Tibial nerve (tissue), 4 donors: ENCODE measurements at places on chromosomes 4 and X. TPM values are rescaled to one million over a fixed set of nuclear protein-coding genes. Genes with fewer than 3 reads are reported as not detected.

The CXXC4 gene
- 3.6 TPM for total RNA-seq

The PCDH11X gene
- 1.5 TPM for total RNA-seq

- no peak for DNase-seq
Measured at GRCh38 chrX:124263743-124264142, 68.7 kb upstream of the TEX13D start.

- DNase-seq, result no peak
Measured at GRCh38 chr4:2472187-2472586, 3.3 kb downstream of the RNF4 start.

- no peak for DNase-seq
Measured at GRCh38 chr4:88382621-88383020, 4.0 kb downstream of the HERC6 start.

GRCh38 chr4:153683763-153684181, 308 bp upstream of the TLR2 start:
- no peak for DNase-seq

GRCh38 chr4:23040539-23040938, 347.8 kb downstream of the GBA3 start:
- no peak for DNase-seq

GRCh38 chr4:1695913-1696312, 11.8 kb upstream of the FAM53A start:
- DNase-seq, result no peak

DNA sequence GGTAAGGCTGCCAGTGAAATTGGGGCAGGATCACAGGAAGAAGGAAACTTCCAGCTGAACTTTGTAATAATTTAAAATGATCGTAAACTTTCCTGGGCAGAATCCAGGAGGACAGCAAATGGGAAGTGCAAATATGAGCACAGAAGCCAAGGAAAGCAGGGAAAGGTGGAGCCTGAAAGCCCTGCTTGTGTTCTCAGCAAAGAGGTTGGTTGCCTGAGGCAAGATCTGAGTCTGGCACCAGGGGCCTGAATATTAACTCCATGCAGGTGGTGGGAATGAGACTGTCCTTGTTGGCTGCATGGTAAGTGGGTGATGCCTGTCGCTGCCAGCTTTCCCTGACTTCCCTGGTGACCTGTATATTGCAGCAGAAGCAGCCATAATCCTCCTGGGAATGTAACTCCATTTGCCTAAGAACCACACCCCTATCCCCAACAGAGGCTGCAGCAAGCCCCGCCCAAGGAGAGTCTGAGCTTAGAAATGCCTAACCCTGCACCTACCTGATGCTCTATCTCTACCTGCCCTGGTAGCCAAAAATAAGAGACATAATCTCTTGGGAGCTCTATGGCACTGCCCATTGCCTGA, 132.0 kb upstream of the HDX start:
- no peak for DNase-seq

DNA sequence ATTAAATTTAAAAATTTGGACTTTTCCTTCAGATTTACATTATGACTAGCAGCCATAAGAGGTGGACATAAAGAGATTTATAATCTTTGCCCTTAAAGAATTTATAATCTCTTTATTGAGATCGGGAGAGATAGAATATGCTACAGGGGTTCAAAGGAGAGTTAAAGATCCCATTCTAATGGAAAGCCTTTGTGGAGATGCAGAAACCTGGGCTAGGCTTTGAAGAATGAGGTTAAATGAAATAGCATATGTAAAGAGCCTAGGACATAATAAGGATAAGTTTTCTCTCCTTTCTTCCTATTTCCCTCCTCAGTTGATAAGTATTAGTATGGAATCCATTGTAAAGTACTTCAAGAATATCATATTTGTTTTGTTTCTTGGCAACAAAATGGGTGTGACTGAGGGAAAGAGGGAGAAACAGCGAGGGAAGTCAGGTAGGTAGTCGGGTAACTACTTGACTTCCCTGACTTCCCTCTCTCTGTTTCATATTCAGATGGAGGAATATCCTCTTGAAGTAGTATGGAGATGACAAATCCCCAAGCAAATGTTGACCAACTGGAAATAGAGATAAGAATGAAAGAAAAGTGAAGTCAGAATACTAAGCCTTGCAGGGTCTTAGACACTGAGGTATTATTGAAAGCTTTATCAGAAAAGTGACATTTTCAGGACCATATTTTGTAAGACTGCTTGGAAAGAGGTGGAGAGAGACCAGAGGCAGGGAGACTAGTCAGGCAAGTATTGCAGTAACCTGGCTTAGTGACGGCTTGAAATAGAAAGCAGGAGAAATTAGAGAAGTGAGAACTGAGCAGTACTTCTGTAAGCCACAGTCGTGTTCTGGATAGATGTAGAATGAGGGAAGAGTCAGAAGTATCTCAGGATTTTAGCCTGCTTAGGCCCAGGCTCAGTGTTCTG, 82.9 kb downstream of the PDLIM5 start:
- DNase-seq, result no peak

GRCh38 chrX:35115205-35115604, 172.6 kb downstream of the FAM47B start:
- DNase-seq, result no peak

DNA sequence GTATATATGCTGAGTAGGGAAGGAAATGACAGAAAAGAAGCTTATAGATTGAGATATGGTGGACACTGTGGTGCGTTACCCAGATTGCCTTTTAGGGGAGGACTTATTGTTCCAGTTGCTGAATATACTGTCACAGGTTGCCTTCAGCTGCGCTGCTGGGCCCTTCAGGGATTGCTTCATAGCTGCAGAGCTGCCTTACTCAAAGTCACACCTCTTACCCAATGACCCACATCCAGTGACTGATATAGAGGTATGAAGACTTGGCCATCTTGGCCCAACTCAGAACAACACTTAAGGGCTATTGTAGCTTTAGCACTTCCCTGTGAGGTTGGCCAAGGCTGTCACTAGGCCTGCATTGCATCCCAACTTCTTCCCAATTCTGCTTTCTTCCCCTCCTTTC, 63.4 kb upstream of the TMEM164 start:
- no peak for DNase-seq

DNA sequence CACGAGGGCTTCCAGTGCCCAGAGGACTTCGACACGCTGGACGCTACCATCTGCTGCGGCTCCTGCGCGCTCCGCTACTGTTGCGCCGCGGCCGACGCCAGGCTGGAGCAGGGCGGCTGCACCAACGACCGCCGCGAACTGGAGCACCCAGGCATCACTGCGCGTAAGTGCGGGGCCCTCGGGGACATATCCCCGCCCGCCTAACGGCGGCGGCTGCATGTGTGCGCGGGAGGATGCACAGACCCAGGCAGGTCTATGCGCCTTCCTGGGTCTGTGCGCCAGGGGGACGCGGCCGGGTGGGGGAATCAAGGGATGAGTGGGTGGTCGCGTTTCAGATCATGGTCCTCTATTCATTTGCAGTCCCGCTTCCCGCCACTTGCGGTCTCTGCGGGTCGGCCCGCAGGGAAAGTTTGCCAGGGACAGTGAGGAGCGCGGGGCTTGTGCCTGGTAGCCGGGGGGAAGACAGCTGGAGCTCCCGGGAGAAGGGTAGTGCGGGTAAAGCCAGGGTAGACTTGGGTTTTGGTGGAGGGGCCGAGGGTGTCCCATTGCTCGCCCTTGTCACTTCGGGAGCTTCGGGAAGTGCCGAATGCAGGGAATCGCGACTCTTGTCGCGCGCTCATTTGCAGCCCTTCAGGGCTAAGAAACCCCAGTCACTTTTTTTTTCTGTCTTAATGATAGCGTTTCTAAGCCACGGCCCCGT, 1.0 kb downstream of the SHISA3 start:
- DNase-seq, result no peak

DNA sequence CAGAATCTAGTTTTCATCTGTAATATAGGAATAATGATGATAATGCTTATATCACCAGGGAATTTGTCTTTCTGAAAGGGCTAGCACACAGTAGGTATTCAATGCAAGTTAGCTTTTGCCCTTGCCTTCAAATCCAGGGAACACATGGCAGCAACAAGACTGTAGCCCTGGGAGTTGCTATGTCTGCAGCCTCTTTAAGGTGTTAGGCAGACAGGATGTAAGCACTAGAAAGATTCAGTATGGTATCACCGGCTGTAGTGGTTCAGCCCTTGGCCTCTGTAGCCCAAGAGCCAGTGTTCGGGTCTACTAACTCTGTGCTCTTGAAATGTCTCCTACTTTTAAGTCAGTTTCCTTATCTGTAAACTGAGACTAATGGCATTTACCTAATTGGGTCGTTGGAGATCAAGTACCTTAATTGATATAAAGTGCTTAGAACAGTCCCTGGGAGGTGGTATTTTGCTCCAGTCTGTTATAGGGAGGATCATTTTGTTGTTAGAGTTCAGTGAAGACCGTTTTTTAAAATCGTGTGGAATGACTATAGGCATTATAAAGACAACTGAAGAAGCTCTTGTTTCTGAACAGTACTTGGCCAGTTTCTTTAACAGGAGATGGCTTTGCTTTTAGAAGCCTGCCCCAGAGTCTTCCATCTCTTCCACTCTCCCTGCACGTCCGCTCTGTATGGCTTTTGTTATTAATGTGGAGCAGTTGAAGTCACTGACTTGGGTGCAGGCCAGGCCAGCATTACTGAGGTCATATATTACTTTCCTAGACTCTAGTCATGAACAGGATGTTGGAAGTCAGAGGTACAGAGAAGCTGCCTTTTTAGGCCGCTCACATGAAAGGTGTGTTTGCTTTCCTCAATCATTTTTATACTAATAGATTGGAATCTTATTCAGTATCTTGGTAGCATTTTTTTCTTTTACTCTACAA, 44.8 kb downstream of the GAB1 start:
- DNase-seq, result peak; percentile 76

DNA sequence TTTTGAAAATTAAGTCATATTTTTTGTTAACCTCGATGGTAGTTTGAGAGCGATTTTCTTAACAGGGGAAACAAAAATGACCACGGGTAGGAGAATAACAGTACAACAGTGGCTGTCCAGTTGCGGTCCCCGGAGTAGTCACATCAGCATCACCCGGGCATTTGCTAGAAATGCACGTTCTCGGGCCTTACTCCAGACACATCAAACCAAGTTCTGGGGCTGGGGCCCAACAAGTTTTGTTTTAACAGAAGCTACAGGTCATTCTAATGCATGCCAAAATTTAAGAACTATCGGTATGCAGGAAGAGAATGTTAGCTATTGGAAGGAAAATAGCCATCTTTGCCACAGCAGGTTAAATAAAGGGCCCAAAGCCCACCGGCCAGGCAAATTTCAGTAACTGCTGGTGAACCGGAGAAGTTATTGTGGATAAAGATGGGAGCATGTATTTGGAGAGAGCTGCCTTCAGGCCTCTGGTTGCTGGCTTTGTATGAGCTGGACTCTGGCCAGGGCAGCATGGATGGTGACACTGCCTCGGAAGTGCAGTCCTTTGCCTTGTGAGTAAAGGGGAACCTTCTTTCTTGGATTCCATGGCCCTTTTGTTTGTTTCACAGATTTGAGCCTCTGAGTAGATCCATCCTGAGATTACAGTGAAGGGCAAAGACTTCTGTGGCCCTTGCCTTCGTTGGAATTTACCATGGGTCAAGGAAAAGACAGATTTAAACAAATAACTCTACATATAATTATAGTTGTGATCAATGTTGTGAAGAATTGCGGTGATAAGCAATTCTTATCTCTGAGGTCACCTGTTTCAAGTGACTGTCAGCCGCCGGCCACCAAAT, 62.1 kb downstream of the TBC1D14 start:
- DNase-seq, result no peak

DNA sequence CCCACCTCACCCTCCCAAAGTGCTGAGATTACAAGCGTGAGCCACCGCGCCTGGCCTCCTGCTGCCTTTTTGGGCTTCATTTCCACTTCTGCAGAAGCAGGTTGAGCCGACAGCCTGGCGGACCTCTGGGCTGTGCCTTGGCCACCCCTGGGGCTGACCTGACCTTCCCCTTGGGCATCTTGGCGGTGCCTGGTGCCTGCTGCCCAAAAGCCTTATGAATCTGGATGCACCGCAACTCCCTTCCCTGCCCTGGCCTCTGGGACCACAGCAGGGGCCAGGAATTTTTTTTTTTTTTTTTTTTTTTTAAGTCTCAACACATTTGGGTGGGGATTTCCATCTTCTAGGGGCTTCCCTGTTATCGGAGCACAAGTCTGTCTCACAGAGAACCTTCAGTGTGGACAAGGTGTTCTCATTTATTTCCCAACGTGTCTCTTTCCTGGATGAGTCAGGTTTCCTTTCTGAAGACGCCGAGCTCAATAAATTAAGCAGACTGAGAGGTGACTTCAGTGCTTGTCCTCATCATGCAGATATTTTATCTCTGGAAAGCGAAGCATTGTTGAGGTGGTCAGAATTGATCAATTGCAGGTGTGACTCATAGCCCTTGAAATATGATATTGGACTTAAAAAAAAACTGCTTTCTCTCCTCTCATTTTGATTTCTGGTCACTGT, 79.7 kb downstream of the SHROOM2 start:
- DNase-seq, result no peak

GRCh38 chr4:180448306-180448705, 1794.9 kb upstream of the TENM3 start:
- DNase-seq, result no peak

DNA sequence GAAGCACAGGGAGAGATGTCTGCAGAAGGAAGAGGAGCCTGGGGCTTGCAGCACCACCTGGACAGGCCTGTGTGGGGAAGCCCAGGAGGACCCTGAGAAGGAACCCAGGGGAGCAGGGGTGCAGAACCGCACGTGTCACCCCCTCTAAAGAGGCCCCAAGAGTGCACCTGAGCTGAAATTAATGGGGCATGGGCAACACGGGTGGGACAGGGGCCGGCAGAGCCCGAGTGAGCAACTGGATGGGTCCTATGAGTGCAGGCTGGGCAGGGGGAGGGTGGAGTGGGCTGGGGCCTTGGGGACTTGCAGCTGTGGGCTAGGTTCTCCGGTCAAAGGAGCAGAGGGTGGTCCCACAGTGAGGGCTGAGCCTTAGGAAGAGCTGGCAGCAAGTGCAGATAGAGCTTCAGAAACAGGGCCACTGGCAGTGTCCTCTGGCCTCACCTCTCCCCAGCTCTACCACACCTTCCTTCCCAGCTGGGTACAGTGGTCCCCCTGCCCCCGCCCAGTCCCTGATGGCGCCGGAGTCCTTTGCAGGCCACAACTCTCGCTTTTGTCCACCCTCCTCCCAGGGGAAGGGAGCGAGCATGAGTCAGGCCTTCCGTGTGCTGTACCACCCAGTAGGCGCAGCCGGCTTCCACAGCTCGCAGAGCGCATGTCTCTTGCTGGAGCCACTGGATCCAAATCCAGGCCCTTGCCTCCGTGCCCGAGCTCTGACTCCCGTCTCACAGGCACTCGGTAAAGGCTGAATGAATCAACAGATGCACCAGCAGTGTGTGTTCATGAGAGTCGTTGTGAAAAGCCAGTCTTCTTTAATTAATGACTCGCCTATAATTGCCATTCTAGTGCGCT, 131.6 kb downstream of the HMX1 start:
- DNase-seq, result no peak

DNA sequence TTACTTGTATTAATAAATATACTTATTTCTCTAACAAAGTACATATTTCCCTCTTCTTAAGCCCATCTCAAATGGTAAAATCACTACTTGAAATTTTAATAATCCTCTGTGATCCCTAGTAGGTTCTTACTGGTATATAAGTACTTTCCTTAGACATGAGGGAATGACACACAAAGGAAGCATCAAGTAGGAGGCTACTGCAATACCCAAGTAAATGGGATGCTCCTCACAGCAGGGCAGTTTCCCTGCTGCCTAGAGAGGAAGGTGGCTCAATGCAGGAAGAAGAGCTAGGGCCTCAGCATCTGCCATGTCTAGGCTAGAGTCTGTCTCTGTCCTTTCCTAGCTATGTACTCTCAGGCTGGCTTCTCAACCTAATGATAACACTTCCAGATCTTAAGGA, 122.1 kb upstream of the DIPK2B start:
- DNase-seq, result no peak
